ENCODE measurements at places on chromosomes 2 and 18.

DNA sequence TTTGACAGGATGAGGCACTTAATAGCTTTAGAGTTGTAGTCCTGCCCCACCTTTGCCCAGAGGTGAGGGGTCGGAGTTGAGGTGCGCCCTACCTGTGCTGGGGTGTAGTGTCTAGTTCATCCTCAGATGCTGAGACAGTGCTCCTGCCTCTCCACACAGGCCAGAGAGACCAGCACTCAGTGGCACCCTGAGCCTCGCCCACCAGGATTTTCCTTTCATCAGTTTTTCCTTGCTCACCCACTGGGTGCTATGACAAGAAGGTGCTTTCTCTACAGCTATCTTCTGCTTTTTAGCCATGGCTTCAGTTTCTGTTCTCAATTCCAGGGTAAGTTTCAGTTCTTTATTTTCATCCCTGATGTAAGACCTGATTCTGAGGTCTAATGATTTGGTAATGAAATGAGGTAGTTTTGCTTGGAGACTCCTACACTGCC, 16.8 kb upstream of the TMEM131 start:
- DNase-seq: no peak

DNA sequence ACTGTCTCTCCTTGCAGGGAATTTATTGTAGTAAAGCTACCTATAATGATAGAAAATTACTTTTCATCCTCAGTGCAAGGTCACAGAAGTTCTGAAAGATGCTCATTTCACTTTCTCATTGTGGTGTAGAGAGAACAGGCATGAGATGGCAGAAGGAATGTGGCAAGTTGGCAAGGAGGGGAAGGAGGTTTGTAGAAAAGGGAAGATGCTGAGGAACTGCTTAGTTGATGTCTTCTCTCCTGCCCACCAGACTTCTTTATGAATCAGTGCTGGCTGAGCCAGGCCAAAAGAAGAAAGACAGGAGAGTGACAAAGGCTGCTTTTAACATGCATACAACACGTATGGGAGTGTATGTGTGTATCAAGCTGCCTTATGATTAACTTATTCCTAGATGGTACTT, 164.4 kb downstream of the PRPF40A start:
- no peak for DNase-seq

- no peak for DNase-seq
Measured at GRCh38 chr2:171602352-171602751, 80.1 kb downstream of the CYBRD1 start.

GRCh38 chr2:189116087-189116486, 63.5 kb downstream of the COL5A2 start:
- no peak for DNase-seq

DNA sequence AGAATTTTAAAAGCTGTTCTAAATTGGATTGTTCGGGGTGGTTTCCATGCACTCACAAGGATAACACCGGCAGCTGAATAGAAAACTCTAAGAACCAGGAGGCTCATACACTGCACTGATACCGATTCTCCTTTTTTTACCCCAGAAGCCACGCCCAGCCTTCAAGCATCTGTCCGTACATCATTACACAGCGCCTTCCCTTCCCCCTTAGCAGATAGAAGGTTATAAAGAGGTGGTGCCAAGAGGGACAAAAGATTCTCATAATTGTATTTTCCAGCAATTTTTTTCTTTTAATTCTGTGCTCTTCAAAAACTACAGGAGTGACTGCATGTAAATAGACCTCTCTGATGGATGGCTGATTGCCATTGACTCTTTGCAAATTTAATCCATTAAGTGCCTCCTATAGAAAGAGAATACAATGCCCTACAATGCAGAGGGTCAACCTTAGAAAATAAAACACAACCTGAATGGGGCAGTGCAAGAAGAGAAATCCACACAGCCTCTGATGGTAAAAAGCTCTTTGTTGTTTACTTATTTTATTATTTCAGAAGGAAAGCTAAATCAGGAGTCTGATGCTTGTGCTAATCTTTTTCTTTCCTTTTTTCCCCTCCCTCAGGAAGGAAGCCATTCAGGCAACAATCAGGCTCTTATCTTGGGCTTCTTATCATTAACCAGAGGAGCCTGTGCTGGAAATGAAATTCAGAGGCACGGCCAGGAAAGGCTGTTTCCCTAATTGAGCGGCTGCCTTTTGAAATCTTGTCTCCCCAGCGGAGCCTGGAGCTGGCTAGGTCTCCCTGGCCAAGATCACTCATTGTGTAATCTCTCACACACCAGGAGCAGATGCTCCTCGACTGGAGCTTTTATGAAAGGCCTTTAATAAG, 198.9 kb upstream of the NABP1 start:
- DNase-seq: no peak

DNA sequence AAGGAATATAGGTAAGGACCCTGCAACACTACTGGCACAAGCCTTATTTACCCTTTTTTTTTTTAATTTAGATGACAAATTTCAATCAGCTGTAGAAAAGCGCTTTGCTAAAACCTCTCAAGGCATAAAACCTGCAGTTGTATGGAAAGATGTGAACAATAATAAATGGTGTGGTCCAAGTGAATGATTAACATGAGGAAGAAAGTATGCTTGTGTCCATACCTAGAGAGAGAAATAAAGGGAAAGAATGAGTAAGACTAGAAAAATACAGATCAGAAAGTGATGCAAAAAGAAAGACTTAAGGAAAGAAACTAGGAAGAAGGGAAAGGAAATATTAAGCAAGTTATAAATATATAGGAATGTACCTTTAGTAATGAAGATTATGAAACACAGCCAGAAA, 119.2 kb upstream of the SCN7A start:
- DNase-seq: no peak

DNA sequence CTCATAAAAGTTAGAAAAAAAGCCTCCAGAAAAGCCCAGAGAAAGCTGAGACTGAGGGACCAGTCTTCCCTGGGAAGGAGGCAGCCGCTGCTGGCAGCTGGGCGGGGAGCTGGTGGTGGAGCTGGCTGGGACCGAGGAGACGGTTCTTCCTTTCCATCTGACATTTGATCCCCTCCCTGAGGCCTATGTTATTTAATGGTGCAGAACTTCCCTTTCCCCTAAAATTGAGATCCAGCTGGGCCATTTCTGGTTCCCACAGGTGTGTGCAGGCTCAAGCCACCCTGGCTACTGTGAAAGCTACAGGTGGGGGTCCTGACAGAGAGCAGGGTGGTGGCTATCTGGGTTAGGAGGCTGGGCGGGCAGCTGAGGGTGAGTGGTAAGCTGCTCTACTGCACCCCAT, 81.5 kb upstream of the FZD7 start:
- no peak for DNase-seq

GRCh38 chr2:204033611-204034495, 97.3 kb downstream of the ICOS start:
- DNase-seq: no peak

GRCh38 chr2:227829337-227829736, 15.7 kb downstream of the CCL20 start:
- DNase-seq: no peak

GRCh38 chr18:22391407-22392345, 26.0 kb downstream of the CTAGE1 start:
- DNase-seq: no peak

DNA sequence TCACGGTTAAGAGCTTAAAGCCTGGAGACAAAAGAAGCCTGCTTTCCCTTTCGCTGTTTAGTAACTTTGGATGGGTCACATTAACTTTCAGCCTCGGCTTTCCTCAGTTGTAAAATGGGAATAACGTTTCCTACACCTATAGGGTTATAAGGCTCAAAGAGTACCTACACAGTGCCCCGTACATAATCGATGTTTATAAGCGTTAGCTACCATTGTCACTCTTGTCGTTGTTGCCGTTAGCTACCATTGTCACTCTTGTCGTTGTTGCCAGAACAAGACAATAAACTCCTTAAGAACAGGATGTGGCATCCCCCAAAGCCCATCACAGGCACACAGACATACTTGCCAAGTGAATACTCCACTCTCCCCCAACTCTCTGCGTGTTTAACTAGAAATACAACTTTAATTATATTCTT, 901 bp upstream of the MFSD6 start:
- DNase-seq: no peak

GRCh38 chr2:78734221-78734620, 291.3 kb upstream of the REG3G start:
- DNase-seq: no peak

- DNase-seq: no peak
Measured at GRCh38 chr2:59389240-59389639, 1148.1 kb upstream of the FANCL start.

- DNase-seq: no peak
Measured at GRCh38 chr18:46053368-46054095, 18.5 kb downstream of the PSTPIP2 start.

- DNase-seq: no peak
Measured at GRCh38 chr2:37770797-37771196, 99.4 kb upstream of the CDC42EP3 start.
